ENCODE measurements at places on chromosomes 1 and 21.

DNA sequence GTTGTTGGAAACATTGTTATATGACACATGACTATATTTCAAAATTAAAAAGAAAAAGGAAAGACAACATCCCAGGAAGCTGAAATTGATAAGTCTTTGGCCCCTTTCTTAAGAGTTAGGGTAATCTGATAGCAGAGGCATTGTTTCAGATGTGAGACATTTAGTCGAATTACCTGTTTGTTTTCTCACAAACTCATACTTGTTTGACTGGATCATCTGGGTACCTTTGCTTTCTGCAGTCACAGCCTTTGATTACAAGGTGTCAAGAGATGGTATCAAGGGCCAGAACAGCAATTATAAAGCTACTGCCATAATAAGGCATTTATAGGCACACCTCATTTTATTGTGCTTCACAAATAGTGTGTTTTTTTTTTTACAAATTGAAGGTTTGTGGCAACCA lies 136.3 kb downstream of the DUSP10 start:
- DNase-seq: no peak

- peak; percentile 6 for DNase-seq
Observed at GRCh38 chr1:236280438-236281197, 1.1 kb downstream of the ERO1B start.

- DNase-seq: no peak
Observed at GRCh38 chr1:31751822-31752241, 12.3 kb downstream of the ADGRB2 start.

GRCh38 chr1:36913016-36913415 lies 121.3 kb downstream of the GRIK3 start:
- DNase-seq: no peak

DNA sequence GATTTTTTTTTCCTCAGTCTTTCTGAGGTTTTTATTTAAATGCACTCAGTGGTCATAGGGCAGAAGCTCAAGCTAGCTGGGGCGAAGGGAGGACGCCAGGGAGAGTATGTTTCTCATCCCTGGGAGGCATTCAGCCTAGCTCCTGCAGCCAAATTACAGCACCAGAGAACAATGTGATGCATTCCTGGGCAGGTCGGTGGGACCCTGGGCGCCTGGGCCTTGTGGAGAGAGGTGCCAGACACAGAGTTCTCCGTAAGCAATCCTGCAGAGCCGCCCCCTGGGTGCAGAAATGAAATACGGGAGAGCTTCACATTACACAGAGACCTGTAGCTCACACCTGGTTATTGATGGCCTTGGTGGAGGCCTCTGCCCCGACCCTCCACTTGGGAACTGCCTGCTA lies 15.5 kb downstream of the WNT2B start:
- no peak for DNase-seq

DNA sequence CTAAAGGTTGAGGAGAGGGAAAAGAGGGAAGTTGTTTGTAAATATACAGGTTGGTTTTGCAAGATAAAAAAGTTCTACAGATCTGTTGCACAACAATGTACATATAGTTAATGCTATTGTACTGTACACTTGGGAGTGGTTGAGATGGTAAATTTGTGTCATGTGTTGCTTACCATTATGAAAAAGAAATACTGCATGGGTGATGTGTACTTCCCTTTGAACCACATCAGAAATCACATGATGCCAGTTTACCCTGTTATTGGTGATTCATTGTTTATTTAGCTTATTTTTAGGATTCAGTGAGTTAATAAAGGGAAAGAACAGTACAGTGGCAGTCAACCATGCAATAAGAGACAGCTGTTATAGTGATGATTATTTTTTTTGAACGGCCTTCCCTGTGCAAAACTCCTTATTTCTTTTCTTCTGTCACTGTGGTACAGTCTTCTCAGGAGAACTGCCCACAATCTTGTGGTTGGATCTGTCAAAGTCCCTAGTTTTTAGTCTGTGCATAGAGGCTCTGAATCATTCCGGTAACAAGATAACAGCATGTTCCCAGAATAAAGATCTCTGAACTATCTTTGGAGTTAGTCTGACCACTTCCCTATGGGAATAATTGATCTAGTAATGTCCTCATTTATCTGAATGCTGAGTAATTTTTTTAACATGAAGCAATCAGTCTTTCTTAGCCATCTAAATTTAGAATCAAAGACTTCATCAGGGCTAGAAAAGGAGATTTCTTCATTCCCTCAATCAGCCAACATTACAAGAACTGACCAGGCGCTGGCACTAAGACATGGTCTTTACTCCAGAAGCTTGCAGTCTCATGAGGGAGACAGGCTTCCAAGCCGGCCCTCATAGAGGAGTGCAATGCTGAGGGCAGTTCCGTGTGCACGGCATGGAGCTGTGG lies 84.2 kb downstream of the SH3GLB1 start:
- peak; percentile 65 for DNase-seq

DNA sequence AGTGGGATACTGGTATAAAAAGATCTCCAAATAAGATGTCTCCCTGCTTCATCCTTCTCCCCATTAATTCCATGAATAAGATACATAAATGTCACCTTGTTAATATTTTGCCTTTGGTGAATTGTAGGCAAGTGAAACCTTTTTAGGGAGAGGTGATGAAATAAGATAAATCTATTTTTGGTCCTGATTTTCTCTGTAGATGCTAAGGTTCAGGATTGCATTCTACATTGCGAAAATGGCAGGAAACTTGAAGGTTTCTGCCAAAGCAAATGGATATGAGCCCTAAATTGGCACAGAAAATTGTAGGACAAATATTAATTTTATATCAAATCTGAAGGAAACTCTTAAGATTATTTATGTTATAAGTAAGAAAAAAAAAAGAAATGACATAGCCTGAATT lies 107.1 kb downstream of the PLPPR4 start:
- DNase-seq: no peak

DNA sequence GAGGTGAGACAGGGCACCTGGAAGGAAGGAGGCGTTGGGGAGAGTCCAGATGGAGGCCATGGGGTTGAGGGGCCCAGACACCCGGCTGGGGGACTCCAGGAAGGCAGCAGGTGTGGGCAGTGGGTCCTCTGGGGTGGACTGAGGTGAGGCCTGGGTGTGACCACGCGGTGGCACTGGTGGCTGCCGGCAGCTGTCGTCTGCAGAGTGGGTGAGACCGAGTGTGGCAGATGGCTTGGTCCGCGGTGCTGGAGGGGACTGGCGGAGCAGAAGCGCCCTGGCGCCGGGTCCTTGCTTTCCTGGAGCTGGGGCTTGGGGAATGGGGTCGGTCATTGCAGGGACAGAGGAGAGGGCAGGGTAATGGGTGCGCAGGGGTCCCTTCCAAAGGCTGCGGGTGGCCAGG lies 12.5 kb downstream of the AGRN start:
- no peak for DNase-seq

DNA sequence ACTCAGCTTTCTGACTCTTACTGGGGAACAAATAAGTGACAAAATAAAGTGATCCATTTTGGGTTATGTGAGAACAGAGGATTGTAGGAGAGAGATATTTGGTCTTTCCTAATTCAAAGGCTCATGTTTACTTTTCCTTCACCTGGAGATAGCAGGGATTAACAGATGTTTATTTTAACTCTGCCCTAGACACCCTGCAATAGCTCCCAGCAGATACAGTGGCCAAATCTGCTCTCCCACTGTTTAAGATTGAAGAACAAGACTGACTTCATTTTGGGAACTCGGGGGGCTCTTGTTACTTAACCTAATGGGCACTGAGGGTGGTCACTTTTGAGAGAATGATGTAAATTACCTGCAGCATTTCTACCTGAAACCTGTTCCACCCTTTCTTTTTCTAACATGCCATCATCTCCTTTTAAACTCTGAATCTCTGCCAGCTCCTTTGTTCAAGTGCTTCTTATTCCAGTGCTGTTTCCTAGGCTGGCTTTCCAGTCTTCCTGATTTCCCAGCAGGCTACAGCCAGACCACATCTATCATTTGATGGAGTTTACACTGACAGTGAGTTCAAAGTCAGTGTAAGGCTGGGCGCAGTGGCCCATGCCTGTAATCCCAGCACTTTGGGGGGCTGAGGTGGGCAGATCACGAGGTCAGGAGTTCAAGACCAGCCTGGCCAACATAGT lies 90.0 kb downstream of the SELENOF start:
- DNase-seq: no peak

DNA sequence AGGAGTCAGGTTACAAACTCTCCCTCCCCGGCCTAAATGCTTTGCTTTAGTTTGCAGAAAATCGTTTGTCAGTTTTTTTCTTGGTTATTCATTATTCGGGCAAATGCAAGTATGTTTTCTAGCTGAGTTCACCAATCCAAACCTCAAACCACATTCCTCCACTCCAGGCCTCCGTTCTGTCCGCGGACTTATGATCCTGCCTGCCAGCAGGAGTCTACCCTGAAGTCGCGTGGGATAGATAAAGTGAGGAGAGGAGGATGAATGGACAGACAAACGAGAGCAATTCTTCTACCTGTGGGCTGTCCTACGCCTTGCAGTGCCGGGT lies 1.3 kb downstream of the ADAMTS1 start:
- no peak for DNase-seq

- DNase-seq: peak; percentile 71
Observed at GRCh38 chr1:146032631-146033219, 11.2 kb upstream of the HJV start.

- DNase-seq: no peak
Observed at GRCh38 chr1:229368347-229368746, 25.5 kb upstream of the CCSAP start.

DNA sequence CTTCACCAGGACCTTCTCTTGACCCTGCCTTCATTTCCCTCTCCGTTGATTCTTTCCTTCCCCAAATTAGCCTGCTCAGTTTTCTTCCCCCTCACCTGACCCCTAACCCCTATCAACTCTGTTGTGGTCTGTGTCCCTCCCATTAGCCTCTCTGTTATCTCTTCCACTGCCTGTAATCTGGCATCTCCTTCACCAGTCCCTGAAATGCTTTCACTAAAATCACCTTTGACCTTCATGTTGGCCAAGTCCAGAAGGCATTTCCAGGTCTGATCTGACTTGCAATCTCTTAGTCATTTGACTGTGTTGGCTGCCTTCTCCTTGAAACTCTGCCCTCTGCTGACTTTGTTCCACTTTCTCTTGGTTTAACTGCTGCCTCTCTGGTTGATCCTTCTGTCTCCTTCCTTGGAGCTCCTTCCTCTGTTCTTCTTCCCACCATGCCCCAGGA lies 28.2 kb downstream of the ATP8B2 start:
- DNase-seq: peak; percentile 75

DNA sequence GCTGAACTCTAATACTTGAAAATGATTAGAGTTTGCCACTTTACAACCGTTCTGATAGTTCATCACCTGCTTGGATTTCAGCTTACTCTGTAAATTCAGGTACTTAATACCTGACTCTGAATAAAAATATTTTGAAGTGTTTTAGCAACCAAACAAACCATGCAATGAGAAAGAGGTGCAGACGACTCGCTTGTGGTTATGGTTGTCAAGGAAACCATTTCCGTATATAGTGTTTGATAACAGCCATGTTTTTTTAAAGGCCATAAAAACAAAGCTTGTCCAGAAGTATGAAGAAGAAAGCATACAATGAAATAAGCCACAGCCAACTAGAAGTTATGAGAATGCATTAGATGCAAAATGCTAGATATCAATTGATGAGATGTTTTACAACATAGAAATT lies 167.2 kb upstream of the HMCN1 start:
- DNase-seq: no peak

DNA sequence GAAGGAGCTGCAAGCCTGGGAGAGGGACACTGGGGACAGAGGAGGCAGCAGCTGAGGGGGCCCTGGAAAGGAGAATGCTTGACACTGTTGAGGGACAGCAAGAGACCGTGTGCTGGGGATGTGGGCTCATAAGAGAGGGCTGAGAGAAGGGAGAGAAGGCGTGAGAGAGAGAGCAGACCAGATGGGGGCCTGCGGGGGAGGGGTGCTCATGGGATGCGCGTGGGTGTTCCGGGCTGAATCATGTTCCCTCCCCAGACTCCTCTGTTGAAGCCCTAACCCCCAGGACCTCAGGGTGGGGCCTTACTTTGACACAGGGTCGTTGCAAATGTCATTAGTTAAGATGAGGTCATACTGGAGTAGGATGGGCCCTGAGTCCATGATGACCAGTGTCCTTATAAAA lies 40.8 kb downstream of the NTPCR start:
- no peak for DNase-seq

DNA sequence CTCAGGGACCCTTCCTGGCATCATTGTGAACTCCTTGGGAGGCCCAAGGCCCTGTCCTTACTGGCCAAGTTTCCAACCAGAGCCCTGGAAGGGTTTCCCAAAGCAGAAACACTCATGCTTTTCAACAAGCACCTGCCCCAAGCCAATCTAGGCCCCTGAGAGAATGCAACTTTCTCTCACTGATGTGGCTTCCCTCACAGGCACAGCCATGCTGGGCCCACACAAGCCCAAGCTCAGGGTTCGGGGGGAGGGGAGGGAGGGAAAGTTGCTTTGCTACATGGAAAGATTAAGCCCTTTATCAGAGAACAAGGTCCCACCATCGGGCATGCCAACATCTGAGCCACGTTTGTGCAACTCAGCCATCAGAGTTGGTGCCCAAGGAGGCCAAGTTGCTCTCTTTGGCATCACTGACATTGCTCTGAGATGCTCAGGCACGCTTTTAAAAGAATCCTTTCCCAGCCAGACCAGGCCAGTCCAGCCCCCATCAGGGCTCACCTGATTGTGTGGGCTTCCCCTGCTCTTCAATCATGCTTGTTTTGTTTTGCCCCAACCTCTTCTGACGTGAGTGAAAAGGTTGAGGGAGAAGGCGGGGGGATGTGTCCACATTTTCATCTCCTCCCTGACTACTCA lies 43.5 kb downstream of the RIMS3 start:
- no peak for DNase-seq

- no peak for DNase-seq
Observed at GRCh38 chr1:35725596-35725995, 6.9 kb upstream of the C1orf216 start.

DNA sequence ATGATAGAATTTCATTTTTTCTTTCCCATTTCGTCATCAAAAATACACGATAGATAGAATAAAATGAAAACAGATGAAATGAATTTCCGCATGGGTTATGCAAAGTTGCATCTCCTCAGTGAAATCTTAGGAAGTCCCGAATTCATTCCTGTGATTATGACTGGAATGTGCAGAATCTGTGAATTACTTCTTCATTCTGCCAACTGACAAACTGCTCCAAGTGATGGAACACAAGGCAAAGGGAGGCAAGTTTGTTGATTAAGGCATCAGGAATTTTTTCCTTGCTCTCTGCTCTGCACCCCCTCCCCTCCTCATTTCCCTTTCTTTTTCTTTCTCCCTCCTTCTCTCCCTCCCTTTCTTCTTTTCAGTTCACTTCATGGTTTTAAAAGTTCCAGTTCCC lies 37.0 kb upstream of the ADGRL4 start:
- no peak for DNase-seq
